ENCODE measurements at places on chromosomes 7 and 10. TPM values are rescaled to one million over a fixed set of nuclear protein-coding genes. Genes with fewer than 3 reads are reported as not detected.

The KRIT1 gene
- total RNA-seq: 71.4 TPM

The C10orf62 gene
- 0.75 TPM for total RNA-seq

The ABCB4 gene
- total RNA-seq: 0.13 TPM

The BPGM gene
- 20.6 TPM for total RNA-seq

The SYPL1 gene
- 42.8 TPM for total RNA-seq

The ZNF518A gene
- 24.9 TPM for total RNA-seq

- DNase-seq: no peak
Measured at GRCh38 chr10:127017541-127018297, 112.5 kb downstream of the DOCK1 start.

- no peak for DNase-seq
Measured at GRCh38 chr7:141370650-141371049, 180.6 kb upstream of the AGK start.

- no peak for DNase-seq
Measured at GRCh38 chr7:102152672-102153598, 133.7 kb upstream of the SH2B2 start.

- DNase-seq: peak; percentile 3
Measured at GRCh38 chr7:136555933-136556332, 312.5 kb upstream of the CHRM2 start.

- no peak for DNase-seq
Measured at GRCh38 chr7:41238851-41239331, 464.0 kb downstream of the INHBA start.

DNA sequence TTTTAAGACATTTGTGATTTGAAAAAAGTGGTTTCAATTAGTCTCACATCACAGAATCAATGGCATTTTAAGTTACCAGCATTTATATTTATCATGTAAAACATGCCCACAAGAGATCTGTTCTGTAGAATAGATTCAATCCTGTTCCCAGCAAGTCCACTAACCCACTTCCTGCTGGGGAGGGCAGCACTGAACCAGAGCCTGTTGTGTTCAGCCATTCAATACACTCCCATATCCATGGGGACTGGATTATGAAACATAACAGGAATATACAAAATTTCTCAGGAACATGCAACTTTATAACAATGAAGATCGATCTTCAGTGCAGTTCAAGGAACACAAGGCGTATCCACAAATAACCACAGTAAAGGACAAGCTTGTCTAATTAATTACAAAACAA lies 24.4 kb upstream of the ANK3 start:
- DNase-seq: no peak

DNA sequence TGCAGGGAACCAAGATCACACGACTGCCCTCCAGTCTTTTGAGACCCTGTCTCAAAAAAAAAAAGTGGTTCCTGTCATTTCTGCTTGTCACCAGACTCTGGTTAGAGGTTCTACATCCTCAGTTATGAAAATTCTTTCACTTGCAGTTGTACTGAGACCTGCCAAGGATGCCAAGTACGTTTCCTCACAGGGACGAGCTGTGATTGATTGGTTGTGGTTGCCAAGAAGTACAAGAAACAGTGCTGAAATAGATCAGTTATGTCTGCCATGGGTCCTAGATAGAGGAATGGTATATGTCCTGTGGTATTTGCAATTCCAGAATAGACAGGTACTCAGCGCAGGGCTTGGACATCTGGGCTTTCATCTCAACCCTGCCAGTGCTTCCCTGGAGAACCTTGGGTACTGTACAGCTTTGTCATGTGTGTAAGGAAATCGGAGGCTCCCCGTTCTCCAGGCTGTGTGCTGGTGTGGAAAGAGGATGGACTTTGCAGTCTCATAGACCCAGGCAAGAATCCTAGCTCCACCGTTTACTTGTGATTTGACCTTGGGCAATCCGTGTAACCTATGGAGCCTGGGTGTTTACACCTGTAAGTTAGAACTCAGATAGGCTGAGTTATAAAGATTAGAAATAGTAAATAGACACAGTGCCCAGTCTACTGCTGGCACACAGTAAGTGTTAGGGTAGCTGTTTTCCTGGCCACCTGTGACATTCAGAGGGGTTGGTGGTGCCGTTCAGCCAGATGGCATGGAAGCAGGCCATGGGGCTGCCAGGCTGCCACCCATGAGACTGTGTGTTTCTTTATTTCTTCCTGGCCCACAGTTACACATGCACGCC lies 53.0 kb downstream of the COL13A1 start:
- no peak for DNase-seq

DNA sequence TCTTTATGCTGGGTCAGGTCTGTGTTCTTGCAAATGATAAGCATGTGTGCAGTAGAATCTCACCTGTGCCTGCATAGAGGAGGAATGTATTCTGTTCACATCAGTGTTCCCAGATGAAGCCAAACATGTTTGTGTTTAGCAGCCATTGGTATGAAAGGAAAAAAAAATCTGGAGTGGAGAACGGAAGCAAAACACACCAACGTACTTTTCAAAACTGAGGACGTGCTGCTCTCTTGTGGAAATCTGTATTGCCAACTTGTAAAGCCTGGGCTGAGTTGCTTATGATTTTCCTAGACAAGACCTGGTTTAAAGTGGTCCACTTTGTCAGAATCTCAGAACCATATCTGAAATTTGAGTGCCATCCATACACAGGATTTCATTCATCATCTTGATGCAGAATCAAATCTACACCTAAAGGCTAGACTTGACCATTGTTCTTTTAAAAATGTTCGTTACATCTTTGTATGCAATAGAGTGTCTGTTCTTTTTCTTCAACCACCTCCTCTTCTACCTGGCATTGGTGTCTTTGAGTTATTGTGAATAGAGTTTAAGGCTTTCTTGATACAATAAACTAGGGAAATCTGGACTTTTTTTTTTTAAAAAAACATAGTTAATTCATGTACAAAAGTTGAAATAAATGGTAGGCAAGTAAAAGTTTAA lies 367.7 kb downstream of the PHF14 start:
- peak; percentile 84 for DNase-seq

DNA sequence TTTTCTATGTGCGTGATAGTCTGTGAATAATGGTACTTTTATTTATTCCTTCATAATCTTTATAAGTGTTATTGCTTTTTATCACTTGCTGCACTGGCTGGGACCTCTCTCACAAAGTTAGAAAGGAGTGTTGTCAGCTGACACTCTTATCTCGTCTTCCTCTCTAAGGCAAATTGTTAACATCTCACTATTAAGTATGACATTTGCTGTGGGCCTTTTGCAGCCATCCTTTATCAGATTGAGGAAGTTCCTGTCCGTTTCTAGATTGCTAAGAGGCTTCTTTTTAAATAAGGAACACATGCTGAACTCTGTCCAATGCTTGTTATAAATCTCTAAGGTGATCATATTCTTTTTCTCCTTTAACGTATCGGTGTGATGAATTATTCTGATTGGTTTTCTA lies 27.4 kb upstream of the DIP2C start:
- DNase-seq: no peak

DNA sequence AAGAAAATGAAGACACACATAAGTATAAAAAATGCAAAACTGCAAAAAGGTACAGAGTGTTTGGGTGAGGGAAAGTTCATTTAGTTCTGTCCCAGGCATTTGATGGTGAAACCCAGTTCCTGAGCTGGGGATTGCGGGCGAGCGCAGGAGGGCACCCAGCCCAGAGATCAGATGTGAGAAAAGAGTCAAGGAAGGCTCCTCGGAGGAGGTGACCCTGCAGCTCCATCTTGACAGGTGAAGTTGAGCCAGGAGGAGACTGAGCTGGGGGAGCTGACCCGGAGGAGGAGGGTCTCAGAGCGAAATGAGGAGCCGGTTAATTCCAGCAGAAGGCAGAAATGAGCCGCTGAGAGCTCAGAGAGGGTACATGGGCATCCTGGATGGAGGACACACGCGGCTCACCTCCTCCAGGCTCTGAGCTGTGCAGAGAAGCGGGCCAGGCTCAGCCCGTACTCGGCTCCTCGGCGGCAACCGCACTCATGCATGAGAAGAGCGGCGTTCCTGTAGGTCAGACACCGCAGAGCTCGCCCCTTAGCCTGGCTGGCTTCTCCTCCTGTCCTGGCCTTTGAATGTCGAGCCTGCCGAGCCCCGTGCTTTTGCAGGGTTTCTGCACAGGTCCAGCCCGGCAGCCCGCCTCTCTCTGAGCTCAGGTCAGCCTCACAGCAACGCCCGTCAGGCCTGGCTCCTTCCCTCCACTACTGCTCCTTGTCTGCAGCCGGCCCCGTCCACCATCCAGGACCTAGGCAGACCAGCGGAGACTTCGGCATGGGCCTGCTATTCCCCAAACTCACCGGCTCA lies 9.5 kb upstream of the RAMP3 start:
- DNase-seq: no peak

- no peak for DNase-seq
Measured at GRCh38 chr7:136923111-136923667, 54.7 kb downstream of the CHRM2 start.

GRCh38 chr10:47012214-47012613 lies 101.0 kb downstream of the PTPN20 start:
- DNase-seq: no peak

DNA sequence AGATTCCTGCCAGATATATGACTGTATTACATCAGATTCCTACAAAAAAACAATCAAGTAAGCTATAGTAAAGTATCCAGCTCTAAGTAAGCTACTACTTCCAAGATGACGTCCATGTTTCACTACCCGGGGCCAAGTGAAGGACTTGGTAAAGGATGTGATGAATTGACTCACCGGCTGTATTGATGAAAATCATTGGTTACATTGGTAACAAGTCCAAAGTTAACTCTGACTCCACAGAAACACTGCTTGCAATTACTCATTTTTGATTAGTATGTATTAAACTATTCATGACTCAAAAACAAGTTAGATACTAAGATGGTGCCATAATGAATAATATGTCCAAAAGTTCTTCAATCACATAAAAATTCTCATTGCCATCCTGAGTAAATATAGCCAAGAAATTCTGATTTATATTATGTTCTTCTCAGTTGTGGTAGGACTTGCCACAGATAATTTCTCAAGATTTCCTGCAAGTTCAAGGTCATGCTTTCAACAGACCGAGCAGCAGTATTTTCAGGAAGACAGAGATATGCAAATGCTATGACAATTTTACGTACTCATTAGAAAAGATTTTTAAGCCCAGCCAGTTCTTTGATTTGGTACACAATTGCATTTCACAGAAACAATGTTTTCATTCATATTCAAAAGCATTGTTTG lies 12.6 kb upstream of the DNAJC1 start:
- no peak for DNase-seq

GRCh38 chr10:98408799-98409198 lies 6.2 kb downstream of the PYROXD2 start:
- no peak for DNase-seq

- no peak for DNase-seq
Measured at GRCh38 chr7:158819571-158820203, 9.6 kb downstream of the ESYT2 start.

GRCh38 chr10:50615658-50616057 lies 8.1 kb downstream of the SGMS1 start:
- no peak for DNase-seq

DNA sequence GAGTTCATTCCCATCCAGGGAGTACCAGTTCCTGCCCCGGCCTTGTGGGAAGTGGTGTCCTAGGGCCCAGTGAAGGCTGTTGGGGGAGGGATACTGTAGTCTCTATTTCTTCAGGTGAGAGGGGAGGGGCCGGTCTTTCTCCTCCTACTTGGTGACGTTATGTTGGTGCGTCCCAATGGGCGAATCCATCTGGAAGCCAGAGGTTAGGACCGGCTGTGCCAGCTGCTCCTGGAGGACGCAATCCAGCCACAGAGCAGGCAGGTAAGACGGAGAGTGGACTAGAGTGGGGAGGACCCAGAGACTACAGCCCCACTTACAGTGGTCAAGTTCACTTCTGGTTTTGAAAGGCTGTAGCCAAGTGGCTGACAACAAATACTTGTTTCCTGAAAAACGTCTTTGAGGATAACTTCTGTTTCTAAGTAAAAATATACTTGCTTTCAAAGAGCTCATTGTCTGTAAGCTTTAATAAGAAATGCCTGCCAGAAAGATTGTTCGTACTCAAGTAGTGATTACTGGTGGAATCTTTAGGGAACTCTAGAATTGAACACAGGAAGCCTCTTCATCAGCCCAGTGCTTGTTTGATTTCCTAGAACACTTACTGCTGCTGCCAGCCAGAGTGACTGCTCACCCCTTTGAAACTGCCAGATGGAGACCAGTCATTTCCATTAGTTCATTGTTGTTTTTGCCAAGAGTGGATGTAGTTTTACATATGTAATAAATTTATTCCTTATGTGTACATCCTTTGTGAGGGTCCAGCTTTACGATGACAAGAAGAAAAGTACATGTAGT lies 25.4 kb downstream of the RBM33 start:
- no peak for DNase-seq

DNA sequence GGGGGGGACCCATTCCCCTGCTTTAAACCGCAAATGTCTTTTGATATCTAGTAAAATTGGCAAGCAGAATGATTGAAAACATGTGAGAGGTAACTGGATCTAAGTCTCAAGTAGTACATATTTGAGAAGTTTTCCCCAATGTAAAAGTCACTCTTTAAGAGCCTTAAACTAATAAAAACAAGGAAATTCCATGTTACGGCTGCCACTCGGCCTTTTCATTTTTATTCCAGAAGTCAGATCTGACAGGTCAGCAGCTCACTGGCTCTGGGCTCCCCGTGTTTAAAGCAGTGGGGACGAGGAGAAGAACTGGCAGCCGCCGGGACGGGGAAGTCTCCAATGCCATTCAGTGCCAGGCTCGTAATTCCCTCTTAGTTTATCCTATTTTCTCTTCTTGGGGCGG lies 80.7 kb downstream of the CUX1 start:
- DNase-seq: no peak

DNA sequence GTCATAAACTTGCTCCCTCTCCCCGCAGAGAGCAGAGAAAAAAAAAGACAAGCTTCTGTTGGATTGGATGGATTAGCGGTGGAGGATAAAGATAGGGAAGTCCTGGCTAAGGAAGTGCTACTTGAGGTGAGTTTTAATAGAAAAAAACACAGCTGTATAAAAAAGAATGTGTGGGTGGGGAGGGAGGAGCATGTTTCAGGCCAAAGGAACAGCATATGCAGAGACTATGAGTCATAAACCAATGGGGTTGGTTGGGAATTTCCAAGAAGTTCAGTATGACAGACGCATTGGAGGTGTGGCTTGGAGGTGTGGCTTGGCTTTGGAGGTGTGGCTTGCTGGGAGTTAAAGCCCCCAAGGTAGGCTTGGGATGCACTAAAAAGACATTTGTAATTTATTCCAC lies 103.0 kb upstream of the LSM8 start:
- DNase-seq: peak; percentile 5

DNA sequence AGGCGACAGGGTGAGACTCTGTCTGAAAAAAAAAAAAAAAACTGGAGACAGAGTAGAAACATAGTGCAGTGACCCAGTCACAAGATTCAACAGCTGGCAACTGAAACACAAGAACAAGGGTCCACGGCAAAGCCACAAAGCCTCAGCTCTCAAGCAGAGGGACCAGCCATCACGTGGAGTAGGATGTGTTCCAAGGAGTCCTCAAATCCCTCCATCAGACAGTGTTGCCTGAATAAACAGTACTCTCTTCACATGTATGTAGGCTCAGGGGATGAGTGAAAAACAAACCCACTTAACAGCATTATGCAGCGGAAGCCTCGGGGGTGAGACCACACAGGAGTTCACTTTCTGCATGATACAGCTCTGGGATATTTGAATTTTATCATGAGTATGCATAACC lies 62.0 kb downstream of the SLIT1 start:
- DNase-seq: peak; percentile 97

GRCh38 chr7:74403521-74404387 lies 50.0 kb upstream of the GTF2IRD1 start:
- no peak for DNase-seq

- no peak for DNase-seq
Measured at GRCh38 chr10:119817991-119818888, 54.4 kb downstream of the MCMBP start.

Measured in SJCRH30 (cell line).